ENCODE measurements at places on chromosomes 5 and 9. TPM values are rescaled to one million over a fixed set of nuclear protein-coding genes. Genes with fewer than 3 reads are reported as not detected.

The CCDC192 gene
- not detected for total RNA-seq

The CCNI2 gene
- total RNA-seq, result 4.3 TPM

The PGM5 gene
- not detected for total RNA-seq

The RBM22 gene
- total RNA-seq, result 59.9 TPM

The PKD2L2 gene
- total RNA-seq, result not detected

The TAF7 gene
- total RNA-seq, result 54.4 TPM

Measured in activated CD4-positive, alpha-beta T cell treated with anti-CD3 and anti-CD28 coated beads for 36 hours (primary cell).